HepG2 (cell line): ENCODE measurements at places on chromosomes 5 and 9.
A peak's percentile ranks its signal among the peaks of the same experiment; 100 is the strongest.

DNA sequence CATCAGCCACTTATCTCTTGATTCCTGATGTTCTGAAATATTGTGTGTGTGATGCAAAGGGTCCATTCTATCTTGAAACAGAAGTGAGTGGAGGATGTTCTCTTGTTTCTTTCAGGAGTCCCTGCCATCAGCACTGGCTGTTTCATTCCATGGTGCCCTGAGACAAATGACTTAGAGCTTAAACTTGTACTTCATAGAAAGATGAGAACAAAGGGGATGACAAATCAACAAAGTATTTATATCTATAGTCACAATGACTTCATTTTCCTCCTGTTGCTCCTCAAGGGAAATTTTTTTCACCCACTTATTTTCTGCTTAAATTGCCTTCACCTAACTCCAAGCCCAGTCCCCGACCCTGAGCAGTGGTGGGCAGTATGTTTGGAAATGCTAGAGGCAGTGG, 171.6 kb downstream of the TARS1 start:
- DNase-seq = no peak

- no peak for DNase-seq
Measured at GRCh38 chr9:5382479-5382878, 42.8 kb upstream of the RLN1 start.

GRCh38 chr5:144510845-144511579, 340.3 kb downstream of the KCTD16 start:
- DNase-seq = peak; percentile 4

DNA sequence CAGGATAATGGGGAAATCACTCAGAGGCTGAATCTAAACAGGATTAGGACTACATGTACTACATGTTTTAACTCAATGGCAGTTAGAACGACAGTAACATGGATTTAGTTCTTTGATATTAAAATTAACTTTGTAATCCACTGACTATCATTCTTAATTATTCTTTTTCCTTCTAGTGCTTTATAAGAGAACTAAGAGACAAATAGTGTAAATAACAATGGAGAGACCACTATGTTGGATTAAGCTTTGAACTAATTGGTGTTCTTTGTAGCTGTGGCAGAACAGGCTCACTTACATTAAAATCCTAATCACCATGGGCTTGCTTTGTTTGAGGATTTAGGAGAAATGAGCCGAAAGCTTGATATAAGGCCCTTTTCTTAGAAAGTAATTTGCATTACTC, 18.8 kb downstream of the NMRK1 start:
- no peak for DNase-seq

DNA sequence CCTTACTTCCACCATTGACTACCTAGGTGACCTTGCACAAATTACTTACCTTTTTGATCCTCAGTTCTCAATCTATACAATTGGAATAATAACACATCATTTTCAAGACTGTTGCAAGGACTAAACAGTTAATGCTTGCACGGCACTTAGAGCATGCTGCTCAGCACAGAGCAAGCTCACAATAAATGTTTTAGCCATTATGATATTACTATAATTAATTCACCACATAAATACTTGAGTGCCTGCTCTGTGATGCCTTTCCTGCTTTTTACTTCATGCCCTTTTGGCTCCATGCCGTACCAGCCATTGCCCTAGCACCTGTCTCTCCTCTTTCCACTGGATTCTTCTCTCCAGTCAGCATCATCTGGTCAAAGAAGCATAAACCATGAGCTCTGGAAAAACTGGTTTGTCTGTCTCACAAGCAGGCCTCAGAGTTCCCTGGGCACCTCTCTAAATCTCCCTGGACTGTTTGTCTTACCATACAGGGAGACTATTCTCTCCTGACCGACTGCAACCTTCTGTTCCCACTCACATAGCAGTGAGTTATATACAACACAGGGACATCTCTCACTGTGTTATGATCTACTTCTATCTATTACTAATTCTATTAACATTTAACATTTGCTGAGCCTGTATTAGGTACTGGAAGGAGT, 260.4 kb upstream of the ADRA1B start:
- DNase-seq = no peak

- peak; percentile 33 for DNase-seq
Measured at GRCh38 chr5:40689438-40689837, 9.7 kb downstream of the PTGER4 start.

DNA sequence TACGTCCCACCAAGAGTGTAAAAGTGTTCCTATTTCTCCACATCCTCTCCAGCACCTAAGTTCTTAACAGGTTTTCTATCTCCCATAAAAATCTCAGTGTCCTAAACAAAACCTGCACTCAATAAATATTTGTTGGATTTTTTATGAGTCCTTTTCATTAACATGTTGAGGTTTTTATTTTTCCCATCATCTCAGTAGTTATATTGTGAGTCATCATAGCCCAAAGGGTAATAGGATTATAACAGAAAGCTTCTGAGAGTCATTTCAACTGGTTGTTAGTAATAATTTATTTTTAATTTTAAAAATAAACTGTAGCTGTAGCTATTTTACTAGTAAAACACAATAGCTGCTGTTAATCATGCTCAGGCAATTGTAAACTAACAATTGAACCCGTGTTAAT, 331.6 kb upstream of the SLC30A5 start:
- DNase-seq = no peak

DNA sequence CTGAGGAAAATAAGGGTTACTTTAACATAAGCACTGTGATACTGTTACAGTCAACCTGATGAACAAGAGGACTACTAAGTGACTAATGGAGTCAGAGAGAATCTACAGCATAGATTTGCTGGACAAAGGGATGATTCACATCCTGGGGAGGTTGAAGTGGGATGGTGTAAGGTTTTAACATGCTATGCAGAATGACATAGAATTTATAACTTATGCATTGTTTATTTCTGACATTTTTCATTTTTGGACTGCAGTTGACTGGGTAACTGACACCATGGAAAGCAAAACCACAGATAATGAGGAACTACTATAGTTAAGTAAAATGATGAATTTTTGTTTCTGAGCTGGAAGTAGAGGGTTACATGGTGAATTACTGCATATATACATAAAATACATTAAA, 389.2 kb downstream of the MAT2B start:
- no peak for DNase-seq

- DNase-seq = no peak
Measured at GRCh38 chr9:83596899-83597504, 25.9 kb upstream of the IDNK start.

DNA sequence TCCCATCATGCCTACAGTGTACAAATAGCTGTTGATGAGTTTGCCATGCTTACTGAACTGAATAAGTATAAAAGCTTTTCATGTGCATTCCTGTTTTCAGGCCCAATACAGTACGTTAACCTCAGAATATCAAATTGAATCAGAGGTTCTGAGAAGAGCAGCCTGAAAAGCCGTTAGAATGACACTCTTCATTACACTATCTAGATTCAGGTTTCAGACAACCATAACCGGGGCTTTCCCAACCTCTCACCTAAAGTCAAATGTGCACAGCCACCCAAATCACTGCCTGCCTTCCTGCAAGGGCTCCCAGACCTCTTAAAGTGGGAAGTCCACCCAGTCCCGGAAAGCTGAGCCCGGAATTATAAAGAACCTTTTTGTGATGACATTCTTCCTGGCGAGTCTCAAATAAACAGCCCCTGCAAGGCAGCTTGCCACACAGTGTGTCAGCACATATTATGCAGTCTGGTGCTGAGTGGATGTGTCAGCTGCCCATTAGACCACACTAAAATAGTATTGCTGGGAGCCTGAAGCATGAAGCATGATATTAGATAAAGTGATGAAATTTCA, 245.8 kb downstream of the TLE4 start:
- no peak for DNase-seq

DNA sequence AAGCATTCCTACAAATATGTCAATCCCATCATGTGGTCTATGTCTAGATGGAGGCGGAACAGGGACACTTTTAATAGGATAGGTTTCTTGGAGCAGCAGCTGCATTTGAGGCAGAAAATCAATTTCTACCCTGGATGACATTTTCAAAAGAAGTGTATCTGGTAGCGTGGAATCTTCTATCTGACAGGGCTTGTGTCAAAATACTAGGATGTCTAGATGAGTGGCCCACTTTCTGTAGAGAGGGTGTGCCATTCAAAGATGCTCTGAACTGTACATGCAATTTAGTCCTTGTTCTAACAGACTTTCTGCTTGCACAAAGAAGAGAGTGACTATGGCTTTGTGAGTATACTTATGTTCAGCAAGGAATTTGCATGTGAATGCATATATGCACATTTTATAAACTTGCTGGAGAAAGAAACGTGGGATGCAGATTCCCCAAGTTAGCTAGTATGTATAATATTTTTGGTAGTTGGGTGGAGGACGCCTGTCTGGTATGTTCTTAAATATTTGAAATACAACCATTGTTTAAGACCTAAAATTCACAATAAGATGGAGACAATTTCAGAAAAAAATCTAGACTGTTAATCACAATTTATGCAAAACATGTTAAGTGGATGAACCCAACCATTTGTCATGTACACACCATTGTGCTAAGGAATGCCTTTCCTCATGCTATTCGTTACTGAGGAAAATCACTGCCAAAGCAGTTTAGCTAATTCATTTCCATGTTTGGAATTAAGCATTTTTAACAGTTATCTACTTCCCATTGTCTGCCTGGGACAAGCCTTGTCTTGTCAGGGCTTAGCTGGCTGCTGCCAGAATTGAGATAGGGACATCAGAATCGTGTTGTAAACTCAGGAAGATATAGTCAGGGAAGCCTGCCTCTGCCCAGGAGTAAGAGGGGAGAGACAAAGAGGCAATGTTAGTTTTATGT, 129.1 kb upstream of the MEF2C start:
- no peak for DNase-seq

- DNase-seq = peak; percentile 36
Measured at GRCh38 chr9:97046228-97046627, 7.3 kb upstream of the CTSV start.

DNA sequence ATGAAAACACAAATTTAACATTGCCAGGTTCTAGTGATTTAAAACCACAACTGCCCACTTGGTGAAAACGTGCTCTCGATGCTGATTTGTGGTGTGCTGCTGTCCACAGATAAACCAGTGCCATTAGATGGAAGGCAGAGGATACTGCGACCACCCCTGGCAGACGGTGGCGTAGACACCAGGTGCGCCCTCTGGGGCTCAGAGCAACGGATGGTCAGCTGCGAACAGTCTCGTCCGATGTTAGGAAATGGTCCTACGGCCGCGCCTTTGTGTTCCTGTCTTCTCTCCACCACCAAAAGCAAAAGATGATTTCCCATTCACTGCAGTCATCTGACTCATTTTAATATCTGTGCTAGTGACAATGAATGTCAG, 43.2 kb downstream of the UBE2QL1 start:
- DNase-seq = no peak

GRCh38 chr5:80010754-80011392, 19.8 kb upstream of the MTX3 start:
- no peak for DNase-seq

DNA sequence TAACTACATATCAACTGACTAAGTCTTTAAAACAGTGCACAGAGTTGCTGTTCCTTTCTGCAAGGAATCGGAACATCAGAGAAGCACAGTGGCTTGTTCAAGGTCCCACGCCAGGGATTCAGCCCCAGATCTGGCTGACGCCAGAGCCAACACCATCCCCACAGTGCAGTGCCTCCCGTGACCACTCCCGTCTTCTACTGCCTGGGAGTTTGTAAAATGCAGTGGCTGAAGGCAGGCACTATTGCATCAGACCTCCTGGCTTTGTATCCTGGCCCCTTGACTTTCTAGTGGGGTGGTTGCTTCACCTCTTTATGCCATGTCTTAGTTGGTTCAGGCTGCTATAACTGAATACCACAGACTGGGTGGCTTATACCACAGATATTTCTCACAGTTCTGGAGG, 131.0 kb downstream of the NSG2 start:
- no peak for DNase-seq

DNA sequence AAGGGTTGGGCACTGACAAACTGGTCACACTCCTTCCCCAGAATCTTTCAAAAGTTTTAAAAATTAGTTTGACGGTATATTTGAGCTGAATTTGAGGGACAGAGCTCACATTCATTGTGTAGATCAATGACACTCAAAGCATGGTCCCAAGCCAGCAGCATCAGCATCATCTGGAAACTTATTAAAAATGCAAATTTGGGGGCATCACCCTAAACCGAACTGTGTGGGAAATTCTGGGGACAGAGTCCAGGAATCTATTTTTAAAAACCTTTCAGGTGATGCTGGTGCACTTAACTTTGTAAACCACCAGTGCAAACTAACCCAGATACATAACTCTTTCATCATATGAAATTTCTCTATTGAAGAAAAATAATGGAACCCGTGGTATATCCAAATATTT, 58.1 kb upstream of the MTAP start:
- no peak for DNase-seq

DNA sequence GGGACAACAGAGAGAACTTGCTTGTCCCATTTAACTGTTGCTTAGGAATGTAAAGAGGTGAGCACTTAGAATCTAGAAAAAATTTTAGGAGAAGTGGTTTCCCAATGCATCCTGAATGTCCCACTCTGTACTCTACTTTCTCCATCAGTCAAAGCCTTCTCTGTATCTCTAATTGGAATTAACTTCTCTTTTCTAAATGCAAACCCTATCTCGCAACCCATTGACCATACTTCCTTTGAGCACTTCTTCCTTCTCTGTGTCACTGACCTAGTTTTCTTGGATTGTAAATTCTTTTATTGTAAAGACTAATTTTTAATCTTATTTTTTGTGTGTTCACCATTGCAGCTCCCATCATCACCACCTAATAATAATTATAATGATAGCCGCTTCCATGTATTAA, 33.3 kb downstream of the ADRB2 start:
- DNase-seq = no peak

DNA sequence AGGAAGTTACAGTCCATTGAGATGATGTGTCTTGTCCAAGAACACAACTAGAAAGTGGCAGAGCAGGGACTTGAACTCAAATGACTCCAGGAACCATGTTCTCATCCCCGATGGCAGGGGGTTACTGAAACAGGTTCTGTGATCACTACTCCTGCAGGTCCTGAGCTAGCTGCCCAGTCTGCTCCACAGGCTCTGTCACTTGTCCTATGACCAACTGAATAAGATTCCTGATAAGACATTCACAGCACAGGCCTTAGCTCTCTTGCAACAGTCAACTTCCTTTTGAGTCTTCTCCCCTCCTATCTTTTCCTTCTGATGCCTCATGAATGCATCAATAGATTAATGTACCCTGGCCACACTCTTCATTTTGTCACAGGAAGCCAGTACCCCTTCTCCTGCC, 109.2 kb downstream of the SH3TC2 start:
- no peak for DNase-seq

GRCh38 chr9:76602199-76602598, 143.2 kb downstream of the GCNT1 start:
- DNase-seq = no peak

DNA sequence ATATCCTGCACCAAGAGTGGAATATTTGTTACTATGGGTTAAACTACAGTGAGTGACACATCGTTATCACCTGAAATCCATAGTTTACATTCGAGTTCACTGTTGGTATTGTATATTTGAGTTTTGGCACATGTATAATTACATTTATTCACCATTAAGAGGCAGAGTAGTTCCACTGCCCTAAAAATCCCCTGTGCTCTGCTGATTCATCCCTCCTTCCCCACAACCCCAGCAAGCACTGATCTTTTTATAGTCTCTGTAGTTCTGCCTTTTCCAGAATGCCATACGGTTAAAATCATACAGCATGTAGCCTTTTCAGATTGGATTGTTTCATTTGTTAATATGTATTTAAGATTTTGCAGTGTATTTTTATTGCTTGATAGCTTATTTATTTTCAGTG, 495.2 kb downstream of the DIRAS2 start:
- no peak for DNase-seq
